SK-N-SH (cell line): ENCODE measurements at places on chromosomes 1 and 21.

DNA sequence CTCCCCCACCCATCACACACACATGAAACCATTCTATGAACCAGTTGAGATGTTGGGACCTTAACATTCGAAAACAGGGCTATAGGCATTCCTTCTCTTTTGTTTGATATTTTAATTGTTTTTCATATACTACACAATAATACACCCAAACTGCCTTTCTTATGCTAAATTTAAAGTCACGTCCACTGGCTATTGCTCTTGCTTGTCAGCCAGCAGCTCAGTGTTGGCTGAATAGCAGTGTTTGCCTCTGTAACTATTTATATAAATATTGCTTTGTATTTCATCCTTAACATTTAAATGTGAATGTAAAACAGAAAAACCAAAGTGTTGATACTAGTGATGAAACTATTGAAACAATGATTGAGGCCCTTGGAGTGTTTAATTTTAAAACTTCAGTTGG, 234.4 kb upstream of the KCNK2 start:
- DNase-seq: no peak

DNA sequence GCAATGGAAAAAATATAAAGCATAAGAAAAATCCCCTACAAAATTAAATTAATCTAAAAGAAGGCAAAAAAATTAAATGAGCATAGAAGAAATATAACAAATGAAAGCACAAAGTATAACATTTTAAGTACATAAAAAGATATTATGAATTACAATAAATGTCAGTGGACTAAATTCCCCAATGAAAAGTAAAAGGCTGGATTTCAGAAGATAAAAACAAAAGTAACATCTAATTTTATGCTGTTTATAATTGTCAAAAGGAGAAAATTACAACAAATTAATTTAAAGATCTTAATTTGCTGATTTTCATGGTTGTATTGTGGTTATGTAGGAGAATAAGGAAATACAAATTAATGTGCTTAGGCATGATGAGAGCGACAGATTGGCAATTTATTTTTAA, 92.8 kb downstream of the NGF start:
- no peak for DNase-seq

GRCh38 chr1:16055613-16056520, 12.3 kb downstream of the CLCNKB start:
- peak; percentile 96 for DNase-seq

- no peak for DNase-seq
These were observed 10.9 kb upstream of the PLA2G2E start for GRCh38 chr1:19934336-19934735.
